NCI-H187 (cell line): ENCODE measurements at places on chromosomes 12 and 14.

- DNase-seq: no peak
Observed at GRCh38 chr12:110995016-110995415, 74.6 kb upstream of the MYL2 start.

DNA sequence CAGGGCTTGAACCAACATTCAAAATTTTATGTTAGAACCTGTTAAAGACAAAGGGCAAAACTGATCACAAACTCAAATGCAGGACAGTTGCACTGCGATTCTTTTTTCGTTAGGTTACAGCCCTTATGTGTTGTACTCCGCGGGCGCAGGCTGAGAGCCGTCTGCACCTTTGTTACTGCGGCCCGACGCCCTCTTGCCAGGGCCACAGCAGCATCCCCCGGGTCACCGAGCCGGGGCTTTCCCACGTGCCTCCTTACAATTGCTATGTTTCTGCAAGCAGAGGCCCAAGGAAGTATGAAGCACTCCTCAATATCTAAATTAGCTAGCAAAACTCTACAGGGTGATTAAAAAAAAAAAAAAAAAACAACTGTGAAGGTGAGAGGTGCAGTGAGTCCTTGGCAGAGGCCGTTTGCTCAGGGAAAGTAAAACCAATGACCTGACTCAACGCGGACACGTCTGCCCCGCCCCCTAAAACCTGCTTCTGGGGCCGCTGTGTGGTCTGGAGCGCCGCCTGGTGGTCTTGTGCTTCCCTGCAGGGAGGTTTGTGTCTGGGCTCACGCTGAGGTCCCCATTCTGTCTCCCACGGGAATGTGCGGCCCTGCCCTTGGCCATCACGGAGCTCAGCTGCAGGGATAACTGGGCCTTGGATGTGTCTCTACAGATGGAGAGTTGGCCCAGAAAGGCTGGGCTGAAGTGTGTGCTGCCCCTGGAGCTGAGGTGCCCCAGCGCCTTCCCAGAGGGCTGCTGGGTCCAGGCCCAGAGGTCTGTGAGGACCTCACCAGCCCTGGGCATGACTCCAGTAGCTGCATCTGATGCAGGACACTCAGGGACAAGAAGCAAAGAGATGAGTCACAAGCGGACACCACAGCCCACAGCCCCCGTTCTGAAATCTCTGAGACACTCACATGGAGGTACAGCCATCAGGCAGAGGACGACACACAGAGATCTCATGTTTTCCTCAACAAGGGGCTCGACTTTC is 418.5 kb downstream of the TMEM121 start:
- DNase-seq: peak; percentile 41

- no peak for DNase-seq
Observed at GRCh38 chr14:21136024-21136423, 19.8 kb downstream of the OR5AU1 start.

DNA sequence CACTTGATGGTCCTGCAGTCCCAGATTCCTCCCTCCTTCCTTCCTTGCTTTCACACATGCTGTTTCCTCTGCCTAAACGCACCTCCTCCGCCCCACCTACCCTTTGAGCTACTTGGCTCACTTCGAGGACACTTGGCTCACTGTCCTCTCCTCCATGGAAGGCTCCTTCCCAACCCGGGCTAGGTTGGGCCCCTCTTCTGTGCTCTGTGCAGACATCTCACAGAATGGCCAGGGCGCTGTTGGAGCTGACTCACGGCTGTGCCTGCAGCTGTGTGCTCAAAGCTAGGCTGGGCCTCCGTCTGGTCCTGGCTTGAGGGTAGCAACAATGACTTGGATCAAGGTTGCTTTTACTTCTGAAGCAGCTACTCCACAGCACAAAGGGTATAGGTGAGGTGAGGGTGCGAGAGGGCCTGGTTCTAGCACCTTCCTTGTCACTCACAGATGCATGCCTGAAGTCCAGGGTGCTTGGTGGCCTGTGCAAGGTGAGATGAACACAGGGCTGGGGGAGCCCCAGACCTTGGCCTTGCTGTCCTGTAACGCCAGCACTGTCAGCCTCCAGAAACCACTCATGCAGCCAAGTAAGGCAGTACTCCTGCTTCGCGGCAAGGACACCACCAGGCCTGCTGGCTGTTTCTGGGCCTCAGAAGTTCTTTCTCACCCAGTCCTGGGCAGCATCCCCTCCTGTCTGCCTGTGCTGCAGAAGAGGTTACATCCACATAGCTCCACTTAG is 61.8 kb downstream of the GALNT16 start:
- DNase-seq: no peak

GRCh38 chr14:71488703-71489191 is 443.5 kb upstream of the RGS6 start:
- DNase-seq: no peak

- no peak for DNase-seq
Observed at GRCh38 chr12:21353948-21354347, 18.8 kb upstream of the IAPP start.

GRCh38 chr12:15688838-15689625 is 100.2 kb downstream of the EPS8 start:
- no peak for DNase-seq

DNA sequence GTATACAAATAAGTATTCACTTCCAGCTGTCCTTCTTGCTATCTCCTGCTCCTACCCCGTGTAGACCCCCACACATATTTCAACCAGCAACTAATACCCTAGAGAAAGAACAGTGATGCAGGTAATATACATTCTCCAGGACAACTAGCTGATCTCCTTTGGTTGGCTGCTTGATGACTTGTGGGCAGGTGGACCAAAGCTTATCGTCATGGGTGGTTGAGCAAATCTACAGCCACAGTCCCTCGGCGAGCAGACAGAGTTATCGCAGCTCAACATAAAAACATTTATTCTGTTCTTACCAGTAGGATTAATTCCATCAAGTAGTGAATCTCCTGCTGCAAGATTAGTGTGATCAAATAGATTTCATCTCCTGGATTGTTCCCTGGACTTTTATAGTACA is 314.3 kb downstream of the TMEM132D start:
- DNase-seq: no peak

GRCh38 chr14:62117751-62118105 is 355.5 kb downstream of the SNAPC1 start:
- no peak for DNase-seq

DNA sequence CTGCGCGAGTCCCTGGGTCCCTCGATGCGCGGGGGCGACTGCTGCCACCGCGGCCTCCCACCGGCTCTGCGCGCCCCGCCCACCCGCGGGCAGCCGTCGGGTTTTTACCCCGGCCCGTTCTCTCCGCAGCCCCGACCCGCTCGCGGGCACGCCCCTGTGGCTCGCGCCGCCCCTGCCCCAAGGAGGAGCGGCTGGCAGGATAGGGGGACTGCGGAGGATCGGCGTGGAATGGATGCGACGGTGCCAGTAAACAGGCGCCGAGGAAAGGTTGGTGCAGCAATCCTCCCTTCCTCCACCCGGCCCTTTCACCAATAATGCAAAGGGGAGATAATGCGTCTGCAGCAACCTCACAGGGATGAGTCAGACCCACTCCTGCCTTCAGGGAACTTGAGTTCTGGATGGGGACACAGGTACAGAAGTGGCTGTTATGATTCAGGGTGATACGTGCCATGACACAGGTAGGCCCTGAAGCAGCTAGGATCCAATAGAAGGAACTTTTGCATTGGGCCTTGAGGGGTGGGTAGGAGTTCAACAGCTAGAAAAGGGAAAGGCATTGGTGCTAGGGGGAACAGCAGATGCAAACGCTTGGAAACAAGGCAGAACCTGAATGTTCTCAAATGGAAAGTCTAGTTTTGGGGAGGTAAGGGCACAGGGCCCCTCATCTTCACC is 554 bp upstream of the DEGS2 start:
- DNase-seq: no peak

- DNase-seq: no peak
Observed at GRCh38 chr12:32756476-32757066, 874 bp upstream of the YARS2 start.

DNA sequence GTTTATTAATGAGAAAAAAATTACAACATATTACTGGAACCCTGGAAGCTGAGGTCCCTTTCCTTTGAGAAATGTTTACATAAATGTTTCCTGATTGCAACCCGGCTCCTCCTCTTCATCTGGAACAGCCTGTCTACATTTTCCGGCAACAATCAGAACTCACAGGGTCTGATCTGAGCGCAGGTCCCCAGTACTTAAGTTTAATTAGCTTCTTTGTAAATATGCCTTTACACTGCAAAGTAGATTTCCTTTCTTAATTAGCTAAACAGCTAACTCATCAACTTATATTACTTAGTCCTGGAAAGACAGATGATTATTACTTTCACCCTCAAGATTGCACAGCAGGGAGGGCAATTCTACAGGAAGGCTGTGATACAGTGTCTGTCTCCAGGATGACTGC is 213.0 kb downstream of the MON2 start:
- no peak for DNase-seq

DNA sequence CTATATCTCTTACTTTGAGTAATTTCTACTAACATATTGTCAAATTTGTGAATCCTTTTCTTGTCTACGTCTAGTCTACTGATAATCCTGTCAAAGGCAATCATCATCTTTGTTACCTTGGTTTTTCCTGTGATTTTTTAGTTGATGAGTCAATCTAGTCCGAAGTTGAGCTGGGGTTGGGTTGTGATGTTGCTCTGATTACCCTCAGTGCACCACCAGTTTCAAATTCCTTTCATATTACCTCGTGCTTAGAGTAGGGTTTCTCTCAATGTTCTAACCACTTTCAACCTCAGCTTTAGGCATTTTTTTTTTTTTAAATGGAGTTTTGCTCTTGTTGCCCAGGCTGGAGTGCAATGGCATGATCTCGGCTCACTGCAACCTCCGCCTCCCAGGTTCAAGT is 186.8 kb downstream of the BTG1 start:
- no peak for DNase-seq

GRCh38 chr12:11677093-11677492 is 27.6 kb downstream of the ETV6 start:
- DNase-seq: no peak

- DNase-seq: no peak
Observed at GRCh38 chr12:15842108-15842507, 40.1 kb upstream of the STRAP start.

- DNase-seq: no peak
Observed at GRCh38 chr14:24613241-24613640, 3.8 kb upstream of the GZMH start.

GRCh38 chr12:81274637-81275529 is 197.0 kb downstream of the ACSS3 start:
- no peak for DNase-seq

DNA sequence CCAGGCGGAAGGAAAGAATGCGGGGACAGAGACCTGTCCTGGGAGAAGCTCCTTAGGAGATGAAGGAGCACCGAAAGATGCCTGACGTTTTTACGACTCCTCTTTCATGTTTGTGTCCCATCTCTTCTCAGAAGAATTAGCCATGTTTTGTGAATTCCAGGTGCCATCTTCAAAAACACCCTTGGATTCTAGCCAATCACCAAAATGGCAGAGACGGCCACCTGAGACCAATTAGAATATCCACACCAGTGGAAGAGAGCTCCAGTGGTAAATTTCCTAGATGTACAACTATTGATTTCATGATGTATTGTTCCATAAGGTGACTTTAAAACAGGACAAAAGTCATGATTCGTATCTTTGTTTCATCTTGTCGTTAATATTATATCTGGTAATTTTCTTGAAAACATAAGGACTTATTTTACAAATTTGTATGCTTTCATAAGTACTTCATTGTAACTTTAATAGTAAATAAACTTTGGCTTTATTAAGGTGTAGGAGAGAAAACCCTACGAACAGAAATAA is 62.3 kb upstream of the NUDT4 start:
- DNase-seq: no peak

DNA sequence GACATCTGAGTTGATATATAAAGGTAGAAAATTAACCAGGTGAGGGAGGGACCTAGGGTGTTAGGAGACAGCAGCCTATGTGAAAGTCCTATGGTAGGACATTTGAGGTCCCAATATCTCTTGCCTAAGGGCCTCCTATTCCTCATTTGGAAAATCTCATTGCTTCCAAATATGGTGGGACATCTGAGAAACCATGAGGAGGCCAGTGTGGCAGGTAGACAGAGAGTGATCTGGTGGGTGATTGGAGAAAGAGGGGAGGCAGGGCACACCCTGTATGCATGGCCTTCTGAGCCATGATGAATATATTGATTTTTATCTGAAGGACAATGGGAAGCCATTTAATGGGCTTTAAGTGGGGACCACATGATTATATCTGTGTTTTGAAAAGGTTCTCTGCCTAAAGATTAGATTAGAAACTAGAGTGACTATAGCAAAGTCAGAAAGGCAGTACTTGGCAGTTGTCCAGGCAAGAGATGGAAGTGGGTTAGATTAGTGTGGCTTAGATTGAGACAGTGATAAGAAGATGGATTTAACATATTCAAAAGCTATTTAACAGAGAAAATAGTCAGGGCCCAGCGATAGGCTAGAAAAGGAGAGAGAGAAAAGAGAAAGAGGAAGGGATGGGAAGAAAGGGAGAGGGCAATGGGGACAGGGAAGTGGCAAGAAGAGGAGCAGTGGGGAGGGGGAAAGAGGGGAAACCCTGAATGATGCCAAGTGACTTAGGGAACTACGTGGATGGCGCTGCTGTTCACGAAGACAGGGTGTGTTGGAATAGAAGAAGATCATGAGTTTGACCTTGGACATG is 237.2 kb upstream of the SRRM4 start:
- peak; percentile 18 for DNase-seq

GRCh38 chr14:67583711-67584644 is 16.1 kb downstream of the PIGH start:
- no peak for DNase-seq

DNA sequence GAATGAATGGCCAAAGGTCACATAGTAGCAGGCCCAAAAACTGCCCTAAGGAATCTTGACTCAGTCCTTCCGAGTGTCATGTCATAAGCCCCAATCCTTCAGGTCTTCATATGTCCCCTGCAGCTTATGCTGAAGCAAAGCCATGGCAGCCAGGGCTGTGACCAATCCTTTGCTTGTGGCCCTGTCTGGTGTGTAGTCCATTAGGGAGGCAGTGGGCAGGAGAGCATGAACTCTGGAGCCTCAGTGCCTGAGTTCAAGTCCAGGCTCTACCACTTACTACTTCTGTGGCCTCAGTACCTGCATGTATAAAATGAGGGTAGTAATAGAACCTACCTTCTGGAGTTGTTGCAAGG is 20.3 kb downstream of the PLEKHG3 start:
- no peak for DNase-seq

DNA sequence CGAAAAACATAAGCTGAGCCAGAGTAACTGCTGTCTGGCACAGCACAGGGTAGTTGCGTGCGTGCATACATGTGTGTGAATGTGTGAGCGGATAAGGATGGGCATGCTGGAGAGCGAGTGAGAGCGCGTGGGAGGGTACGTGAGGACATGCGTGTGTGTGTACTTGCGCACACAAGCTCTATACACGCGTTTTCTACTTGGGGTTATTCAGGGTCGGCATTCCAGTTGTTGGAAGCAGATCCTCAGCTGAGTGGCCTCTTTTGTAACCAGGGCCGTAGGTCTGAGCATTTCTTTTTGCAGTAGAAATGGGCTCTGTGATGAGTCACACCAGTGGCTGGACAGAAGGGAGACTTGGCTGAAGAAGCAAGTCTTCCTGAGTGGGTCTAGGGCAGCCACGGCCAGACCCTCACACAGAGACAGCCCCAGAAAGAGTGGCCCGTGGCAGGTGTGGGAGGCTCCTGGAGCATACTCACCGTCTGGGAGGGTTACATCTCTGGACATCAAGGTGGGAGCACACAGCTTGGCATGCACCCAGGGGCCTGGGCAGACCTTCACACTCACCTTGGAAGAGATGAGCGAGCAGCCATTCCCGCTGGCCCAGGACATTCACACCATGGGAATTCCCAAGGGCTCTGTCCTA is 78.0 kb downstream of the LRRC74A start:
- DNase-seq: no peak

- DNase-seq: peak; percentile 64
Observed at GRCh38 chr12:120224304-120225199, 23.6 kb upstream of the RPLP0 start.
